ENCODE measurements at places on chromosomes 2 and 18. TPM values are rescaled to one million over a fixed set of nuclear protein-coding genes. Genes with fewer than 3 reads are reported as not detected.

The MOGAT1 gene
- total RNA-seq, result 0.45 TPM

DNA sequence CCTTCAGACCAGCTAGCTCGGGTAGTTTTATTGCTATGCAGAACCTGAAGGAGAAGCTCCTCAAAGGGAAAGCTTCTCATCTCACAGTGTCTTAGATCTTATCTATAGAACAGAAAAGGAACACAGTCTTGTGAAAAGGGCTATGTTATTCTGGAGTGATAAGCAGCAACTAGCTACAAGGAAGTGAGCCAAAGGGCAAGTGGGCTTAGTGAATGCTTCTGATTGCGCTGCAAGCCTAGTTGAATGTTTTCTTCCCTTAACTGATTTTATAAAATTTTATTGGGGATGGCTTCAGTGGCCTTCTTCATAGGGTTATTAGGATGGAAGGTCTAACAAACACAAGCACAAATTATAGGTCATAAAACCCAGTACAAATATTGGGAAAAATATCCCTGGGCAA is 400.1 kb downstream of the PARD3B start:
- no peak for DNase-seq

DNA sequence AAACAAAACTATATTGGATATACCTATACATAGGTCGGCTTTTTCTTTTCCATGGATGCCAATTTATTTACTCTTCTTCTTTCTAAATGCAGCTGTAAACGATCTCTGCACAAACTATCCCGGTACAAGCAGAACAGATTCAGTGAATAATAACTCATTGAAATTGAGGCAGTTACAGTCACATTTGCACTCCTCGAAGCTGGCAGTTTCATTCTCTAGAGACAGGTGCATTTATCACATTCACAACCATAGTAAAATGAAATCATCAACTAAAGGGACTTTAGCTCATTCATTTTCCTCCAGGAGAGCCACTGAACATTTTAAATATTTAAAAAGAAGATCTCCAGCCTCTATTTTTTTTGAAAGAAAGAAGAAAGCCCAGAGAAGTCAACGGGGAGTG is 551.7 kb downstream of the LRP1B start:
- DNase-seq, result no peak

The LAMA1 gene
- total RNA-seq, result 59.3 TPM

The NUP35 gene
- total RNA-seq, result 14.4 TPM

DNA sequence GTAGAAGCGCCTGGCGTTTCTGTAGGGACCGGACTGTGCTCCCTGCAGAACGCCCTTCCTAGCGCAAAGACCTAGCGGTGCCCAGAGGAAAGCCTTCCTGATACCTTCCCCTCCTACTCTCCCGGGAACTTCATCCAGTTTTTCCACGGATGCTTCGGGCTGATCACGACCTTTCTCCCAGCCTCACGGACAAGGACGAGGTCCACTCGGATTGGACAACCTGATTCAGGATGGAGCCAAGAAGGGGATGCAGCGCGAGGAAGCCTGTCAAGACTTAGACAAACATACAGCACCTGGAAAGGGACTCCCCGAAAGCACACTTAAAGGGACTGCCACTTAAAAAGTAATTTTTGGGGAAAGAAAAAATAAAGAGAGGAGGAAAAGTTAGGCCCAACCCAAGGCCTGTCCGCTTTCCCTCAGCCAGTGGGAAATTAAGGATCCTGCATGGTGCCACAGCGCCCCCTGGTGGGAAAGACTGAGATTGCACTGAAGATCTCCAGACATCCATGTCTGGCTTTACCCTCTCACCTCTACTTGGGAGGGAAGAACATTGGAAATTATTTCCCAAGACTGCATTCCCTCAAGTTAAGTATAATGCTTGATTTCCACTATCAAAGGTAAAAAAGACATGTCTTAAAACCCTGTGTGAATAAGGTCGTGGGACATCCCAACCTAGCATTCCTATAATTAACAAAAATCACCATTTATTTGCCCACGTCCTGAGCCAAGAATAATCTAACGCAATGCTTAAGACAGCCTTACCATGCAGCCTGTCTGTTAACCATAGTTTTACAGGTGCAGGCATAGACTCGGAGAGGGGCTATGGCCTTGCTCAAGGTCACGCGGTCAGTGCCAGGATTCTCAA is 13.4 kb upstream of the COPS8 start:
- peak; percentile 88 for DNase-seq

DNA sequence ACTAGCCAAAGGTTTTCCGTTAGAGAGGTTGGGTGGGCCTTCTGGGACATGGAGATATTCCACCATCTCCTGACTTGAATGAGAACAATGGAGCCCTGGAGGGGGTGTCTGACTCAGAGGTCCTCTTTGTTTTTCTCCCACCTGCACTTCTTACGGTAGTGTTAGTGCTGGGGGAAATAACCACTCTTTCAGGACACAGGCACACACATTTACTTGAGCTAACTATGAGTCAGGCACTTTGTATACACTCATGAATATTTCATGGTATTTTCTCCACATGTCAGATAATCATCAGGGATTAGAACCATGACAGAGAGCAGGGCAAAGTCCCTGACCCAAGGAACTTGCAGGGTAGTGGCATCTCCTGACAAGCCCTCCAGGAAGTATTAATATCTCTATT is 439.1 kb downstream of the TSN start:
- DNase-seq, result no peak

- no peak for DNase-seq
These were observed 93.8 kb downstream of the NRP2 start for GRCh38 chr2:205776139-205776538.

The CDH2 gene
- total RNA-seq, result 38.2 TPM

DNA sequence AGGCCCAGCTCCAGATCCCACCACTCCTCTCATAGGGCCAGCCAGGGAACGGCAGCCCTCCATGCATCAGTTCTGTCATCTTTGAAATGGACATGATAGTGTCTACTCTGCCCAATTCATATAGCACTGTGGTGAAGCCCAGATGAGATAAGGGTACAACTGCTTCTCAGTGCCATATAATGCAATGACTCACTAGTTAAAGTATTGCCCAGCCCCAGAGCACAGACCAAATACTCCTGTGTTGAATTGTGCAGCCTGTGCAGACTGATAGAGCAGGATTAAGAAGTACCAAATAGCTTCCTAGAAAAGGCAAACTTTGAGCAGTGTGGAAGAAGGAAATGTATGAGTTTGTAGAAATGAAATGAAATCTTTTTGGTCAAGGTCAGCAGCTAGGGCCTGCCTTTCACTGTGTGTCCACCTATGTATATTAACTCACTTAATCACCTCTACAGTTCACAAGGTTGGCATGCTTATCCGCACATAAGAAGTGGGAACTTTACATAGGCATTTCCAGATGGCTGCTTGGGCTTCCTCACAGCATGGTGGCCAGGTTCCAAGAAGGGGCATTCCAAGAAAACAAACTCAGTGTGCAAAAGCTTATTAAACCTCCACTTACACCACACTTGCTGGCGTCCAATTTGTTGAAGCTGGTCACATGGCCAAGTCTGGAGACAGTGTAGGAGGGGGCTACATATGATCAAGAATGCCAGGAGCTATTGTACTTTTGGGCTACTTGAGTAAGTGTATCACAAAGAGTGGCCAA is 102.8 kb upstream of the COPS8 start:
- peak; percentile 27 for DNase-seq

DNA sequence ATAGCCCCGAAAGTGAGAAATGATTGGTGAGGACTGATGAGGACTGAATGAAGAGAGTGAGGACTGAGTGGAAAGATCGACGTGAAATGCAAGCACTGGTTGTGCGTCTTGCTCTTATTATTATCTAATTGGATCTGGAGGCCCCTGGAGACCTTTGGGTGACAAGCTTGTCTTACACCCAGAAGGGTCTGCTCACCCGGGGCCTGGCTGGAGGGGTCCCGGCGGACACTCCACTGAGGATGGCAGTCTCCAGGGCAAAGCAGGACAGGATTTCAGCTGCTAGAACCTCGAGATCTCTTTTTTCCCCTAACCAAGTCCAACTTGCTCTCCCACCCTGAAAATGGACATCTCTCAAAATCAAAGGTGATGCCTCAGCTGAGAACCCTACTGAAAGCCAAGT is 160.2 kb downstream of the MYT1L start:
- DNase-seq, result no peak

The DTNB gene
- 11.8 TPM for total RNA-seq

DNA sequence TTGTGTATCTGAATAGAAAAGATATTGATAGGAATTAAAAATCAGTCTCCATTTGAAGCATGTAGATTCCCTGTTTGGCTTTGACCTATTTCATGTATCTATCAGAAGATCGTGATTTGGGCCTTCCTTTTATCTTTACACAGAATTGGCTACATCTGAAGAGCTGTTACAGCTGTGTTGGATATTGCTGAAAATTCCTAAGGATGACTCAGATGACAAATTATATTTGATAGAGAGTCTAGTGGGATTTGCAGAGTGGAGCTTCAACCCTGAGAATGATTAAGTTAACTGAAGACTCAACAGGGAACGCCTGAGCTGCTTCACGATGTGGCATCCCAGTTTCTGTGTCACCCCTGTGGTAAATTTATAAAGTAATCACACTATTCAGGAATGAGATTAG is 4.9 kb upstream of the COL3A1 start:
- no peak for DNase-seq

GRCh38 chr18:3380384-3380961 is 69.5 kb upstream of the TGIF1 start:
- DNase-seq, result no peak

- DNase-seq, result no peak
These were observed 98.9 kb downstream of the ABI2 start for GRCh38 chr2:203427061-203427460.
